Stimulated activated CD8-positive, alpha-beta memory T cell treated with anti-CD3 and anti-CD28 coated beads, Interleukin-7, amount 100 ng/mL, for 24 hours (primary cell): ENCODE measurements at places on chromosomes 6 and 20.
A peak's percentile ranks its signal among the peaks of the same experiment; 100 is the strongest.

- no peak for DNase-seq
These were observed 19.4 kb upstream of the EPB41L1 start for GRCh38 chr20:36135159-36135558.

- no peak for DNase-seq
These were observed 504.0 kb upstream of the PTCHD4 start for GRCh38 chr6:48615041-48615440.

- no peak for DNase-seq
These were observed 70.1 kb upstream of the TULP4 start for GRCh38 chr6:158242071-158242606.

DNA sequence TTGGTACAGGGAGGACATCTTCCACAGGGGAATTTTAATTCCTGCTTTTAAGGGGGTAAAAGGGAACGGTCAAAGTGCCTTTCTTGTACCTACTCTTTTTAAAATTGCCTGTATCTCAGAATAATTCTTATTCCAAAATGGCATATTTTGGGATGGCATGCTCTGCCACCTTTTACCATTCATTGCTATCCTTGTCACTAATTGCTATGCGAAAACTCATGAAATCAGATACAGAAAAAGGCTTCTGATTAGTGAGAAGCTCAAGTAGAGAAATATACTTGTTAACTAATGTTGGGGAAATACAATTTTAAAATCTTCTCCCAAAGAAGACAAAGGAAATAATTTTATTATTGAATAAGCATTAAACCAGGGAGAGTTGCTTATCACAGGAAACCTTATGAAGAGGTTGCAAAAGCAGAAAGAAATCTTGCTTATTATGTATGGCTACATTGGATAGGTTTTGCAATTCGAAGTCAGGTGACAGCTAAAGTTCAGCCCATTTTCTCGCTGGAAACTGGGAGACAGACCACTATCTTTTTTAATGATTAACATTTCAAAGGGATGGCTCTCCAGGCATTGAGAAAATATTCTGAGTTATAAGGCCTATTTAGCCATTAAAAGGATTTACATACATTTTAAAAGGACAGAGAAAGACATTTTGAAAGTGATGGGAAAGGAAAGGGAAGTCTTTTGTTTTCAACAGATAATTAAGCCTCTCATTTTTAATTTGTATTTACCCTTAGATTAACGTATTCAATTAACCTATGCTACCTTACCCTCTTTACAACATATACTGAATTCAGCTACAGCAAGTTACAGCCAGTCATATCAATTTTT lies 110.3 kb upstream of the PRSS16 start:
- no peak for DNase-seq

GRCh38 chr6:53322188-53323029 lies 26.3 kb downstream of the ELOVL5 start:
- no peak for DNase-seq

- DNase-seq: peak; percentile 35
These were observed 25.3 kb upstream of the TOP1 start for GRCh38 chr20:41003143-41003935.
